ENCODE measurements at places on chromosomes 16 and 17.

GRCh38 chr16:84239909-84240308 lies at the start of gene KCNG4:
Gene KCNG4 (minus strand): TSS chr16:84240012. CDS start chr16:84237485, 2,527 bp downstream.
- DNase-seq = no peak

DNA sequence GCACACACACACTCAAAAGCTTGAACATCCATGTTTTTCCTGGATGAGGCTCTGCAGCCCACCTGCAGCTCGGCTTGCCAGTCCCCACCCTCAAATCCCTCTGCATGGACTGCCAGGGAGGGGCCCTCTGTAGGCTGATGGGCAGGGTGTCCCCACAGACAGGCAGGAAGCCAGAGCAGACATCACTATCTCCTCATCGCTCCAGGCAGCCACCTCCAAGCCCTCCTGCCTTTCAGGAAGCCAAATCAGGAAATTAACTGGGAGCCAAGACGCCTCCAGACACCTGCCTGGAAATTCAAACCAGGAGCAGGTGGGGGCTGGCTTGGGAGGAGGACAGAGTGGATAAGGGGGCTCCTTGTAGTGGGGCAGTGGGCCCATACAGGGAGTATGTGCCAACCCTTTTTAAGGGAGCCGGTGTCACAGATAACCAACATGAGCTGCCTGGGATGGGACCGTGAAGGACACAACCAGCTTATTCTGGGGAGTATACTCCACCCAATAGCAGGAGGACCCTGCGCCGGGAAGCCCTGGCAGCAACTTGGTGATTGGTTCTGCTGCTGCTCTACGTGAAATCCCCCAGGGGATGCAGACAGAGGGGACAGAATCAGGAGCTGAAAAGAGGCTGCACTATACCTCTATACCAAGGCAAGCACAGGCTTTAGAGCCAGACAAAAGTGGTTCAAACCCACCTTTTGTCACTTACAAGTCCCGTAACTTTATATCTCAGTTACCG lies 139.1 kb downstream of the CCT6B start:
- DNase-seq = no peak

- no peak for DNase-seq
Measured at GRCh38 chr16:88929091-88929445, 47.9 kb downstream of the CBFA2T3 start.

DNA sequence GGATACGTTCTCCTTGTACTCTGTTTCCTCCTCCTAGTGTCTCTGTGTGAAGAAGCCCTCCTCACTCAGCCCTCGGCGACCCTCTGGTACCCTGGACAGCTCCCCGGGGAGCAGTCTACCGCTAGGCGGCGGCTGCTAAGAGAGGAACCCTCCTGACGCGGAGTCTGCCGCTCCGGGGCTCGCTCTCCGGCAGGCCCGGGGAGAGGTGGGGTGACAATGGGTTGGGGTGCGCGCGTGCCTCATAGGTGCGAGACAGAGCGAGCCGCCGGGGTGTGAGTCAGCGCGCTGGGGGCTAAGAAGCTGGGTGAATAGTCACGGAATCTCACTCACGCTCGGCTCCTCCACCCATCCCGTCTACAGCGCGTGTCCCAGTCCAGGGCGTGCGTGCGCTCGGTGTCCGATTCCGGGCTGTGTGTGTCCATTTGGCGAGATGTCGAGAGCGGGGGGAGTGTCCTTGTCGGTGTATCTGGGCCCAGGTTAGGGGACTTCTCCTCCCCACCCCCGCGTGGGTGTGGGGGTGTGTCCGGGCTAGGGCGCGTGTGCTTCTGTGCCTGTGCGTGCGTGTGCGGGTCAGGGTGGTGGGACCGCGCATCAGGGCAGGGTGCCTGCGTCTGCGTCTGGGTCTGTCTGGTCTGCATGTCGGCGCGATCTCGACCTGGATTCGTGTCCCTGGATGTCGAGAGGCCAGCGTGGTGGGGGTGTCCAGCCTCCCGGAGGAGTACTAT lies 577 bp upstream of the HS3ST2 start:
- no peak for DNase-seq

DNA sequence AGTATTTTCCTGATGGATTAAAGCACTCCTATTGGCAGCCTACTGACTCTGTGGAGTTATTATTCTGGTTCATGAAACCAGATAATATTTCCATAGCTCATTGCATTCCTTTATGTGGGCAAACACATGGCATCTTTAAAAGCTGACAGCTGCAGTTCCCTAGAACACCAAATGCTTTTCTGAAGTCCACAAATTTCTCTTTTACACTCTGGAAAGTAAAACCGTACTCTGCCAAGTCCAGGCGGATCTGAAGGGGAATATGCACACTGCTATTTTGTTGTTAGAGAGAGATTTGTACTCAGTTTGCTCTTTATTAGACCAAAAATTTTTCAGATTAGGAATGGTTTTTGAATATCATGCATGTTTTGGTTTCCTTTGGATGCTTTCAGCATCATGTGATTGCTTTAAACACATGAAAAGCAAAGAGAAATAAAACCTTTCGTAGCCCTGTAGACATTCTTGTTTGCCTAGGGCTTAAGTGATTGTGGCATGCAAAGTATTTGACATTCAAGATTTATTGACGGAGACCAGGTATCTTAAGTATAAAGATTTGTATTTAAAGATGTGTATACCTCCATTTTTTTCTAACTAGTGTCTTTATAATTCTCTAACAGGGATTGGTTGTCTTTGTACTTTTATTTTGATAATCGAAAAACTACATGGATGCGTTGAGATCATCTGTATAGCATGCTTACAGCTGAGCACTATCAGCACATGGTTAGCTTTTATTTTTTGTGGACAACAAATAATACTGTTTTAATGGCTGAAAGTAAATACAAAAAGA lies 19.5 kb downstream of the SEC14L1 start:
- no peak for DNase-seq

- DNase-seq = no peak
Measured at GRCh38 chr17:43676471-43676870, 14.7 kb upstream of the MEOX1 start.

- no peak for DNase-seq
Measured at GRCh38 chr16:50185005-50185505, 31.9 kb downstream of the TENT4B start.

DNA sequence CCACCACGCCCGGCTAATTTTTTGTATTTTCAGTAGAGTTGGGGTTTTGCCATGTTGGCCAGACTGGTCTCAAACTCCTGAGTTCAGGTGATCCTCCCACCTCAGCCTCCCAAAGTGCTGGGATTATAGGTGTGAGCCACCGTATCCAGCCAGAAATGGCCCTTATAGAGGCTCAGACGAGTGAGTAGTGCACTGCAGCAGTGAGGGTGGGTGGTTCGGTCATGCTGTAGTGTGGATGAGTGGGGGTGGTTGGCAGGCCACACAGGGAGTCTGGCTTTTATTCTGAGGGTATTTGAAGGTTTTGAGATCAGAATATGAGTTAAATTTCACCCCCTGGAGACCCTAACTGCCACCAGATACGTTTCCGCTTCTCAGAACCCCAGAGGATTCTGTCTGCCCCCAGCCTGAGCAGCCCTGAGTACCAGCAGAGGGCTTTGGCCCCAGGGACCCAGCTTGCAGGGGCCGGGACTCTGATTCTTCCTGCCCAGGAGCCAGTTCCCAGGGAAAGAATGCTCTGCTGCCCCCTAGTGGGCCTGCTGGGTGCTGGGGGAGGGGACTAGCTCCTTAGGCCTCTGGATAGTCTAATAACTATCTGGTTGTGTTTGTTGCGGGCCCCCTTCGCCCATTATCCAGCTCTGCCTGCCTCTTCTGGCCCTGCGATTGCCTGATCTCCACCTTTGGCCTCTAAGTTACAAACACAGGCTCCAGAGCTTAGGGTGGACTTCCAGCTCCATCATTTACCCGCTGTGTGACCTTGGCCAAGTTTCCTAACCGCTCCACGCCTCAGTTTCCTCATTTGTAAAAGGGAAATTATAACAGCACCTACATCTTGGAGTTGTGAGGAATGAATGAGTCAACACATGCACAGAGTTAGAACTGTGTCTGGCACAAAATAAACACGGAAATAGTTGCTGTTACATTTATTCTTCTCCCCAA lies 2.0 kb downstream of the ZNF771 start:
- peak; percentile 73 for DNase-seq

DNA sequence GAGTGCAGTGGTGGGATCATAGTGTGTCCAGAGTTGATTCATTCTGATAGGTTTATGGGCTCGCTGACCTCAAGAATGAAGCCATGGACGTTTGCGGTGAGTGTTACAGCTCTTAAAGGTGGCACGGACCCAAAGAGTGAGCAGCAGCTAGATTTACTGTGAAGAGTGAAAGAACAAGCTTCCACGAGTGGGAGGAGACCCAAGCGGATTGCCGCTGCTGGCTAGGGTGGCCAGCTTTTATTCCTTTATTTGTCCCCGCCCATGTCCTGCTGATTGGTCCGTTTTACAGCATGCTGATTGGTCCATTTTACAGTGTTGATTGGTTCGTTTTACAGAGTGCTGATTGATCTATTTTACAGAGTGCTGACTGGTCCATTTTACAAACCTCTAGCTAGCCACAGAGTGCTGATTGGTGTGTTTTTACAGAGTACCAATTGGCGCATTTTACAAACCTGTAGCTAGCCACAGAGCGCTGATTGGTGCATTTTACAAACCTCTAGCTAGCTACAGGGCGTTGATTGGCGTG lies 17.5 kb downstream of the CACNG4 start:
- no peak for DNase-seq

- no peak for DNase-seq
Measured at GRCh38 chr17:21823643-21824042, 131.3 kb downstream of the KCNJ18 start.

- no peak for DNase-seq
Measured at GRCh38 chr17:28519236-28519635, 13.1 kb downstream of the FOXN1 start.

DNA sequence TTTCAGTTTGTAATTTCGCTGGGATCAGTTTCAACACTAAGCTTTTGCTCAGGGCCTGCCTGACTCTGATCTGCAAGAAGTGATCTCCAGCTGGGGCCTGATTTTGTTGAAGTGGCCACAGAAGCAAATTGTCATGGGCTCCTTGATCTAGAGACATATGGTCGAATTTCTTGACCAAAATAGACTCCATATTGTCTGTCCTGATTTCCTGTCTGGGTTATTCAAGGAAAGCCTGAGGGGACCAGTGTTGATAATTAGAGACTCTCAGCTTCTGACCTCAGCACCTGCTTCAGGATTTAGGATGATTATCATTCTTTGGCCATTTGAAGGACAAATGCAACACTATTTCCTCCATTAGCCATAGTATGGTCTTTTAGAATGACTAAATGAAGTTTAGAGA lies 48.9 kb upstream of the MSI2 start:
- no peak for DNase-seq

GRCh38 chr16:66150698-66151482 lies 215.6 kb upstream of the CDH5 start:
- no peak for DNase-seq

- no peak for DNase-seq
Measured at GRCh38 chr17:73343168-73343634, 31.4 kb upstream of the CDC42EP4 start.

DNA sequence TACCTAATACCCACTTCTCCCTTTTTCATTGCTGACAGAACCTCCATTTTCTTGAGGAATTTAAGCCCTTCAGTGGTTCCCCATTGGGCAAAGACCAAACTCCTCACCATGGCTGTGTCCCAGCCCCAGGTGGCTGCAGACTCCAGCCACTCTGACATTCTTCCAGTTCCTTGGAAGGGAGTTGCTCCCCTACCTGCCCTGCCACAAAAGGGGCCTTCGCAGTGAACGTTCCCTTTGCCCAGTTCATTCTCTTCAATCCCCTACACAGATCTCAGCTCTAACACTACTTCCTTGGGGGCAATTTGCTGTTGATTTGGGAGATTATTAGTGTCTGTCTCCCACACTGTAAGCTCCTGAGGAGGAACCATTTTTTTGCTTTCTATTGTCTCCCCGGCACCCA lies 3.2 kb upstream of the AKTIP start:
- DNase-seq = no peak

GRCh38 chr16:57761301-57761700 lies 25.7 kb downstream of the KATNB1 start:
- DNase-seq = no peak

GRCh38 chr16:75682308-75682707 lies 5.5 kb upstream of the CPHXL2 start:
- no peak for DNase-seq

DNA sequence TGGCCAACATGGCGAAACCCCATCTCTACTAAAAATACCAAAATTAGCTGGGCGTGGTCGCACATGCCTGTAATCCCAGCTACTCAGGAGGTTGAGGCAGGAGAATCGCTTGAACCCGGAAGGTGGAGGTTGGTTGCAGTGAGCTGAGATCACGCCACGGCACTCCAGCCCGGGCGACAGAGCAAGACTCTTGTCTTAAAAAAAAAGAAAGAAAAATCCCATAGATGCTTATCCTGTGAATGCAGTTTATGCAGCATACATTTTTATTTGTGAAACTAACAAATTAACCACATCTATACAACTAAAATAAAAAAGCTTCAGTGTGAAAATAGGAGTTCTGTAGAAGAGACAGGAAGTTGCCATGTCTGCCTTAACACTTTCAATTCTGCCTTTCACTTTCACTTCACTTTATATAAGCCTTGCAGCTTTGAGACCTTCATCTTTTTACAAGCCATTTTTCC lies 7.1 kb downstream of the IGSF6 start:
- no peak for DNase-seq

DNA sequence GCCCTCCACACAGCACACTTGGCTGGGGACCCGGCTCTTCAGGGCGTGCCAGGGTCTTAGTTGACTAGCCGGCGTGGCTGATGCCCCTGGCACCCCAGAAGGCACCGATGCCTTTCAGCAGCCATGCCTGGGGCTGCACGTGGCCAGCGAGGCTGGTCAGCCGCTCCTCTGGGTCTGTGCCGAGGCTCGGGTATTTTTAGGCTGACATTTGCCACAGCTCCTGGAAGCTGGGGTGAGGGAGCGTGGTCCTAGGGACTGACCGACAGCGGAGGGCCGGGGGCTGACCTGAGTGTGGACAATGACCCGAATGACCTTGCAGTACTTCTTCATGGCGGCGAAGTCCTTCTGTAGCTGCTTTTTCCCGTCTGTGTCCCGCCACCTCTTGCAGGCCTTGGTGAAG lies 3.9 kb downstream of the RPL3L start:
- DNase-seq = no peak

DNA sequence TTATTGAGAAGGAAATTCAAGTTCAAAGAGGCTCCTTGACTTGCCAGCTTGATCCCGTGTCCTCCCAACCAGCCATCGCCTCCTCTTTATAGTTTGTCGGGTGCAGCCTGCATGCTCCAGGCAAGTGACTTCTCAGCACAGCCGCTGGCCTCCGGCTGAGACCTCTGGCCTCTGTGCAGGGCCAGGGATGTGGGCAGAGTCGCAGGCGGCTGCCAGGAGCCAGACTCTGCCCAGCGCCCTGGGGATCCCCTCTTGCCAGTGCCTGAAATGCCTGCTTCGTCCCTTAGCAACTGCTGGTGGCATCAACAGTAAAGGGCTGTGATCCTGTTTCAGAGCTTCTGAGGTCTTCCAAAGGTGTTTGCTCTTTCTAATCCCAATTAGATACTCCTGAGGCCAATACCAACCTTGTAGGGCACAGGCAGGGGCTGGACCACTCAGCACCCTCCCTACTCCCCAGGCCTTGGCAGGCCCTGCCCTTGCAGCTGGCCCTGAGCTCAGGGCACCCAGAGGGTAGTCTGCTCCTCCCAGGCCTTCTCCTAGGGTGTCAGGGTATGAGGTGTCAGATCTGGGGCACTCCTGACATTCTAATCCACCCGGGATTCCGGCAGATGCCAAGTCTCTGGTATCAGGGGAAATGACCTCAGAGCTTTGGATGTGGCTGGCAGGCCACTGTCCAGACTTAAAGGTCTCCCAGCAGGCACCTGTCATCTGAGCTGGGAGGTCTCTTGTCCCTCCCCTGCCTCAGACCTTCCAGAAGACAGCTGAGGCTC lies 68.0 kb upstream of the SIAH1 start:
- no peak for DNase-seq

Measured in amniotic stem cell (primary cell).